NCI-H1105 treated with DMSO at 0.1 percent for 48 hours (cell line): ENCODE measurements at places on chromosomes 4 and X.

DNA sequence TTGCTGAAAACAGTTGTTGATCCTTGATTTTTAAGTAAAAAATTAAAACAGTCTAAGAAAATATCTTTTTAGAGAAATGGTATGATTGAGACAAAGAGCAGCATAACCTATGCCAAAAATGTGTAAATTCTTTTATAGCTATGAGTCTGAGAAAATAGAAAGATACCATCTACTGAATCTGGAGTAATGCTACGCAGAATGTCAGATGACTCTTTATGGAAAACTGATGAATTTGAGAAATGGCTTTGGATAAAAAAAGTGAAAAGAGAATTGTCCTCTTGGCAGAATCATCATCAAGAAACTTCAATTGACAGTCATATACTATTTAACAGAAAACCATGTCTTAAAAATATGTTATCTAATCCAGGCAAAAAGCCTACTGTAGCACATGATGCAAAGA is 183.1 kb downstream of the FAT4 start:
- no peak for DNase-seq

- DNase-seq, result no peak
Observed at GRCh38 chr4:53505947-53506346, 85.3 kb downstream of the LNX1 start.

GRCh38 chr4:7687006-7687405 is 252.3 kb upstream of the PSAPL1 start:
- DNase-seq, result no peak

GRCh38 chrX:125681058-125681457 is 361.4 kb downstream of the TEX13C start:
- no peak for DNase-seq

DNA sequence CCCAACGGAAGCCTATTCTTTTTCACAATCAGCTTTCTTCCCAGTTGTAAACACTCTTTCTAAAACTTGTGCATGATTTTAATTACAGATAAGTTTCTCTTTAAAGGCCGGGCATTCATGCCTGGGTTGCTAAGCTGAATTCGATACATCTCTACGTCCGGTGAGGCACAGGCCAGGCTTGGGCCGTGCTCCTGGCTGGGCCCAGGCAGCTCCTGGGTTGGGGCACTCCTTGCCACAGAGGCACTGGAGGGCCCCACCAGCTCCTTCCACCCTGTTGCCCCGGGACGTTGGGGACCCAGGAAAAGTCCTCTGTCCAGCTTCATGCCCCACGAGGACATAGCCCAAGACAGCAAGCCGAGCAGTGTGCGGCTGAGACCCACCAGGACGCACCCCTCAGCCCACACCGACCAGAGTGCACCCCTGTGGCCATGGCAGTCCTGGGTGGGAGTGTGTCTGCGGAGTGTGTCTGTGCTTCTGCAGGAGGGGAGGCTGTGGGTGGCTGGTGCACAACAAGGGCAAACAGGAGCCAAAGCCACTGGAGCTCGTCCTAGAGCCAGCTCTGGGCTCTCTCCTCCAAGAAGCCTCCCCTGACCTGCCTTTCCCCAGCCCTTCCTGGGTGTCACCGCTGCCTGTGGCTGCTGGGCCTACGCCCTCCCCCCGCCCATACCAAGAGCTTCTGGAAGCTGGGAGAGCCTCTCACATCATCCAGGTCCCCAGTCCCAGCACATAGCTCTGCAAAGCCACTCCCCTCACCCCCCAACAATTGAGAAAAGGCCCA is 128.0 kb upstream of the NKX1-1 start:
- DNase-seq, result no peak

DNA sequence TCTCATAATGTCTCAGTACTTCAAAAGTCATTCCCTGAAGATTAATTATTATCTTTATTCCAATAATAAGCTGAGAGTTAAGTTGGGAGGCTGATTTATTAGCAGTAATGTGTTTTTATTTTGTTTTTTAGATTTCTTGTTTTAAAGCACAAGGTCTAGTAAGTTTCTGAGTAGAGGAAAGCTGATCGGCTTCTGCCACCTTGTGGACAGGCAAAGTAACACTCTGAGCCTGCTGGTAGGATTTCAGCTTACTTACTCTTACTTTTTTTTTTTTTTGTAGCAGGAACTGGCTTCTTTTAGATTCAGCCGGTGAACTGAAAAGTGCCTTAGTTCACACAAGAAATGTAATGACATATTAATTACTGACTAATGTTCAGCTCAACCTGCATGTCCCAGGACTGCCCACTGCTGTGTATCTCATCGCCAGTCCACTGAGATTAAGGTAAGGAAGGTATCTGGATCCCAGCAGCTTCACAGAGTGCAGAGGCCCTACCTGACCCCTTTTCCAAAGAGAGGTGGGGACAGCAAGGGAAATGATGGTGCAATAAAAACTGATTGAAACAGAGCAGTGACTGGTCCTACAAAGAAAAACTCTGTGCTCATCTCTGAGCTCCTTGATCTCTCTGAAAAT is 126.5 kb downstream of the ADGRA3 start:
- DNase-seq, result peak; percentile 37

DNA sequence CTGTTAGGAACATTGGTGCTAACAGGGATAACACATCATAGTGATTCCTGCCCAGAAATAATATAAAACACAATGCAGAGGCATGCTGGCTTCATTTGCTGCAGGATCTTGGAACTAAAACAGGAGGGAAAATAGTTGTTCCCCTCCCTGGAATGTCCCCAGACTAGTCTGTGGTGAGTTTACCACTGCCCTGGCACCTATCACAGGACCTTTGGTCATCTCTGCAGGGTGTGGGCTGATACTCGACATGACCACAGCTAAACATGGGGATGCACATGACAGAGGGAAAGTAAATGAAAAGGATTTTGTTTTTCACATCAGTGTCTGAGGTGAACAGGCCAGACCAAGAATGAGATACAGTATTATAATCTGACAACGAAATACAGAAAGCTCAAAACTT is 160.2 kb upstream of the DKK2 start:
- DNase-seq, result no peak

GRCh38 chr4:98930311-98930865 is 1.5 kb upstream of the EIF4E start:
- no peak for DNase-seq

- no peak for DNase-seq
Observed at GRCh38 chr4:19379191-19379708, 872.5 kb upstream of the SLIT2 start.

- DNase-seq, result no peak
Observed at GRCh38 chr4:136558940-136559494, 973.3 kb downstream of the PCDH18 start.

DNA sequence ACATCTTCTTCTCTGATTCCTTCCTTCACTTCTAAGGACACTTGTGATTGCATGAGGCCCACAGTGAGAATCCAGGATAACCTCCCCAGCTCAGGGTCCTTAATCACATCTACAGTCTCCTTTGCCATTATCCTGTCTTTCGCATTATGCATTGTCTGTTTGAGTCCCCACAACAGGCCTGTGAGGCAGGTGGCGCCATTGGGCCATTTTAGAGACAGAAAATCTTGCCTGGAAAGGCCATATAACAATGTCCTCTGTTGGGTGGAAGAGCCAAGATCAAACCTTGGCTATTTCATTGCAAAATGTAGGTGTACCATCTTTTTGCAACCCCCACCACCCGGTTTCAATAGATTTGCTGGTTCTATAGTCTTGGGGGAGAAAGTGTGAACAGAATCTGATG is 11.8 kb upstream of the DCUN1D4 start:
- peak; percentile 3 for DNase-seq

DNA sequence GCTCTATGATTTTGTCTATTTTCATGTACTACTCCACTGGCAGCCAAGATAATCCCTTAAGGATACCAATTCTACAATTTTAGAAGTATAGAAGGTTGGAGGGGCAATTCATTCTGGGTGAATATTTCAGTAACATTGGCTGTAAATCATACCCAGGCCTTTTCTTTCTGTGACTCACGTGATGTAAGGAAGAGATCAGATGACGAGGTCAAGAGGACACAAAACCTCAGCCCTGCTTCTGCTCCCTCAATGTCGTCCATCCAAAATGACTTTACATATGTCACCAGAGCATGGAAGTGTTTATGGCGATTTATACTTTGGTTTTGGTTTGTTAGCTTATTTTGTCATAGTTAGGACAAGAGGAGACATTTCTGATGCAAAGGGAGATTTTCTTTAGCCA is 70.7 kb upstream of the SLC4A4 start:
- no peak for DNase-seq

DNA sequence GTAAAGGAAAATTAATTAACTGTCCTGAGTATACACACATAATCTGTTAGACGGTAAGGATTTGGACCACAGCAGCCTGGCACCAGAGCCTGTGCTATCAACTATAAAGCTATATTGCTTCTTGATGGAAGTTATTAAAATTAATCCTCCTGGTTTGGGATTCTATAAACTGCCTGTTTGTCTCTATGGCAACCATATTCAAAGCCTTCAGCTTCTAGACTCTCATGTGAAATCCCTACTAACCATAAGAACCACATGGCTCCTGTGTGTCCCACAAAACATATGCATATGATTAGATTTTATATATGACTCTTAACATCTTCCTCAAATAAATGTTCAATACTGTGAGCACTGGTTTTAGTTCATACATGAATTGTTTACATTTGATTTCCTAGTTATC is 380.8 kb downstream of the ANKRD50 start:
- DNase-seq, result no peak

DNA sequence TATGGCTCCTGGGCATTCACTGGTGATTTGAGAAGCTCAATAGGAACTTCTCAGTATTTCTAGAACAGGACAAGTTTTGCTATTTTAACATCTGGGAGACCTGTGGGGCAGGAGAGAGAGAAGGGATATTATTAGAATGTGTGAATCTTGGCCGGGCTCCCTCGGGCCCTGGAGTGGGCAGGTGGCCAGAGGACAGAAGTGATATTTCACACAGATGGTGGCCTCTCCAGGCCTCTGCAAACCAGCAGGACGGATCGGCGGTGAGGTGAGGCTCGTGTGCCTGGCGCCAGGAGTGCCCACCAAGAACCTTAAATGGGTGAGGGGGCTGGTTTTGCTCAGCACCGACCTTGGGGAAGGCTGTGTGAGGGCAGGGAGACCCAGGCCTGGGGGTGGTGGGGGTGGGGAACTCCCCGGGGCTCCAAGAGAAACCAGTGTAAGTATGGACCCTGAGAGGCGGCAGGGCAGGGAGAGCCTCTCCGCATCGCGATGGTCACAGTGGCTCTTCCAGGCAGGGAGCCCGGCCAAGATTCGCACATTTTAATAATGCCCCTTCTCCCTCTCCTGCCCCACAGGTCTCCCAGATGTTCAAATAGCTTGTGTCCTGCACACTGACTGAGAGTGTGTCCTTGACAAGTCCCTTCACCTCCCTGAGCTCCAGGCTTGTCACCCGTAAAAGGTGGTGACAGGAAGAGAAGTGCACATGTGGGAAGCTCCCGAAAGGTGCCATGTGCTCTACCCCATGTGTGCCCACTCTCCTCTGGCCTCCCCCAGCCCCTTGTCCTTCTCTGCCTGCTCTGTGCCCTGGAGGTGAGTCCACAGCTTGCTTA is 64.9 kb downstream of the SORCS2 start:
- DNase-seq, result no peak

DNA sequence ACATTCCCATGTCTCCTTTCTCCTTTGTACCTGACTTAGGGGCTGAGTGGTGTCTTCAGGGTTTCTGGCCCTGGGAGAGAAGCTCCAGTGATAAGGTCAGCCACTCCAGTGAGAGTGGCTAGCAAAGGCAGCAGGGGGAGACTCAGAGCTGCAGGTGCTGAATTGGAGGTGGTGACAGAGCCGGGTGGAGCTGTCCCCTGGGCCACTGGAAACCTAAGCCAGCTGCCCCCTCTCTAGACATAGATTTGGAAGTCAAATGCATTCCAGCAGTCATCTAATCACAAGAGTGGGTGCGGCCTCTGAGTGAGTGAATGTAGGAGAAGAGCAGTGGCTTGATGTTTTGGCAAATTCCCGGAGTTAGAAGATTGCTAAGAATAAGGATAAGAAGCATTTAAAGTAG is 28.5 kb downstream of the TRIM2 start:
- DNase-seq, result no peak

- no peak for DNase-seq
Observed at GRCh38 chrX:148556498-148556897, 56.1 kb downstream of the AFF2 start.

DNA sequence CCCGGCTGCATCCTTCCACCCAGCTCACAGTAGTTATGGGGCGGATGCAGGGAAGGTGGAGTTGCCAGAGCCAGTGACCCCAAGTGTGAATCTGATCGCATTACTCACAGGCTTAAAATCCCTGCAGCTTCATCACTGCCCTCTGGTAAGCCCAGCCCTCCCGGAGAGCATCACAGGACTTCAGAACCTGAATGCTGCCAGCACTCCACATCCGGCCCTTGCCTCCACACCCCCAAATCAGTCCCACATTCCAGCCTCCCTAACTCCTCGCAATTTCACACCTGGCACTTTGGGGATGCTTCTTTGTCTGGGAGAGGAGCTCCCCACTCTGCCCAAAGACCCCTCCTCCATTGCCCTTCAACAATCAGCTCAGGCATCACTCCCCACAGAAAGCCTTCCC is 15.6 kb downstream of the RASL11B start:
- DNase-seq, result no peak

GRCh38 chr4:61752617-61753016 is 552.5 kb downstream of the ADGRL3 start:
- no peak for DNase-seq

DNA sequence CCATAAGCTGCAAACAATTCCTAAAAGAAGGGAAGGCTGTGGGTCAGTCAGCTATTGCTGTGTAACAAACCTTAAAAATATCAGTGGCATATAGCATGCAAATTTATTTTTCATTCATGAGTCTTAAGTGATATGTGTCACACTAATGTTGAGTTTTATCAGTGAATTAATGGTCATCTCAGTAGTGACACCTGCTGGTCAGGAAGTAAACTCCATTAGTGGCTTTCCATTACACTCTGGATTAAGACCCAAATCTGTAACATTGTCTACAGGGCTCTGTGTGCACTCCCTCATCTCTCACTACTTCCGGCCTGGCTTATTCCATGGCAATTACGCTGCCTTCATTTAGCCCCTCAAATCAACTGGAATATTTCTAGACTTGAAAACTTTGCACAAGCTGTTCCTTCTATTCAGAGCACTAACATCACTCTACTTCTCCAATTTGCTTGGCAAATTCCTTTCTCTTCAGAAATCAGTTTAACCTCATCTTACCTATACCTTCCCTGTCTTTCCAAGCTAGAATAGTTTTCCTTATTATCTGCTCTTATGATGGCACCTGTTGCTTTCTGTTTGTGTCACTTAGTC is 217.3 kb upstream of the TAPT1 start:
- no peak for DNase-seq

DNA sequence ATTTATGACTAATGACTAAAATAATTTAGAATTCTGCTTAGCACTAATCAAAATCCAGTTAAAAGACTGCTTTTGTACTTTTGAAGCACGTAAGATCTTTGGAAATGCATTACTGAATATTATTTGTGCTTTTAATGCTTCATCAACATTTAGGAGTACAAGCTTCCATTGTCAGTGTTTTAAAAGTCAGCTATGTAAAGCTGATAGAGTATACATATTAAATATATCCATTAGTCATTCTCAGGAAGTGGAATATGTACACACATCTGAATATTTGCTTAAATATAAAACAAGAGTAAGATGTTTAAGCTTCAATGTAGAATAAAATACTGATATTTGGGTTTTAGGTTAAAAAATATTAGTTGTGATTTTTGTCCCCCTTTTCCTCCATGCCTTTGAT is 54.1 kb downstream of the ANK2 start:
- DNase-seq, result no peak

GRCh38 chr4:10333942-10334341 is 123.3 kb downstream of the ZNF518B start:
- no peak for DNase-seq
